ENCODE measurements at places on chromosomes 5 and 9. TPM values are rescaled to one million over a fixed set of nuclear protein-coding genes. Genes with fewer than 3 reads are reported as not detected.

DNA sequence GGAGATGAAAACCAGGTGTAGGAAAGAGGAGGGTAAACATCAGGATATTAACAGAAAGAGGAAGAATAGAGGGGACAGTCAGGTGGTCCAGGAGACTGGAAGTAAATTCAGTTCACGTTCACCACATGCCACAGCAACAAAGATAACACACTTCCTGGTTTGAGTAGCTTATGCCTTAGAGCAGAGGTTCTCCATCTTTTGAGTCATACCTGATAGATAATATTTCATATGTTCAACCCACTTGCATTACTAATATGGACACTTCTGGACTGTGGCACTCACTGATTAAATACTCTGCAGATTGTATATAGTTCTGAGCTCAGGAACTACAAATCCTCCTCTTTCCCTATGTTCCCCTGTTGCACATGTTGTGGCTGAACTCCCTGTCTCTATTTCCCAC, 179.9 kb upstream of the NR3C1 start:
- DNase-seq = no peak

DNA sequence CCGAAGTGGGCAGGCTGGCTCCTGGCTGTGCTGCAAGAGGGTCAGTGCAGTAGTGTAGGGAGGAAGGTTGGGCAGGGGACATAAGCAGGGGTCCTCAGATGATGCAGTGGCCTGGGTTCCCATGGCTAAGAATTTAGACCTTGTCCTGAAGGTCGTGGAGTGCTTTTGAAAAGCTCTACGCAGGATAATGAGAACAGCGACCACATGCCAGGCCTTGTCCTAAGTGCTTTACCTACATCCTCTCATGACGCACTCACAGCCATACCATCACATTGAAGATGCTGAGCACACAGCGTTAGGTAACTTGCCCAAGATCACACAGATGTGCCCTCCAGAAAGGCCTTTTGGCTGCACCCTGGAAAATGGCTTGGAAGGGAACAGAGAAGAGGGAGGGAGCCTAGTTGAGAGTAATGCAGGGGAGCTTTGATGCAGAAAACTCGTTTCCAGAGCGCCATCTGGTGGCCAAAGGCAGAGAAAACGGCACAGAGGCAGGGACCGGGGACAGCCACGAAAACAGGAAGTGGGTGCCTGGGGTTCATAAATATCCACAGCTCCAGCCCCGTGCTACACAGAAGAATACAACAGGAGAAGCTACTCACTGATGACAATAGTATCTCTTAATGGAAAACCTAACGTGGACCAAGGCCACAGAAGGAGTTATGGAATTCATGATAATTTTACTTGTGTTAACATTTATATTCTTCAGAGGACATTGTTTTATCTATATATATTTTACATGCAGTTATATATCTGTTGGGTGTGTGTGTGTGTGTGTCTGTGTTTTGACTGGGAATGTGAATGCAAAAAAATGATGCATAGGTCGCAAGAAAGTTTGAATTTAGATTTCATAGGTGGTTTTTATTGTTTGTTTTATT, 2.7 kb upstream of the PCDH12 start:
- DNase-seq = peak; percentile 95

DNA sequence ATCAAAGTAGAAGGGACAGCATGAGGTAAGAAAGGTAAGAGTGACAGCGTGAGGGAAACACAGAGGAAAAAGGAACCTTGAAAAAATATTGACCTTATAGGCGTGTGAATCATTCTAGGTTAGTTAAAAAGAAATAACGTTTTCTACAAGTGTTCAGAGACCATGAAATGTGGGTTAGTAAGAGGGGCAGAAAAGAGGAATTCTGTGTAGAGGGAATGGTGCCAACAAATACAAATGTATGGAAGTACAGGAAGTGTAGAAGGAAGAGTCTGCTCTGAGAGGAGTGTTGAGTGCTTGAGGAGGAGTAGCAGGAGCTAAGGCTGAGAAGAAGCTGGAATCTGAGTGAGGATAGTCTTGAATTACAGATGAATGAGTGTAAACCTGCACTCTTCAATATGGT, 418.6 kb upstream of the RIOK2 start:
- no peak for DNase-seq

- no peak for DNase-seq
Observed at GRCh38 chr5:27328480-27328879, 290.1 kb upstream of the CDH9 start.

The MARCHF11 gene
- 26.6 TPM for total RNA-seq

DNA sequence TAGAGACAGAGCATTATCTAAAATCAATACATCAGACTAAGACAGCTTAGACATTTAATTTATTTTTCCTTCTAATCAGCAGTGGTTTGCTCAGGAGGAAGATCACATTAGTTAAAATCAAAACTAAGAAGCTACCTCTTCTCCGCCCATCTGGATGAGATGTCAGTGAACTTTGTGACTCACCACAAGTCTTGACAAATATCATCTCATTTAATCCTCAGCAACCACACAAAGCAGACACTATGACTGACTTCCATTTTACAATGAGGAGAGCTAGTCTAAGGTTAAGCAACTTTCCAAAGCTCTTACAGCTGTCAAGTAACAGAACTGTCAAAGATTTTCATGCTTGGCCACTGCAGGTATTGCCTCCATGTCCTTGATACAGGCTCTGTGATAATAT, 289.5 kb downstream of the DEPDC1B start:
- no peak for DNase-seq

GRCh38 chr9:136903041-136903554, 16.8 kb downstream of the TRAF2 start:
- no peak for DNase-seq

- DNase-seq = no peak
Observed at GRCh38 chr9:114046875-114047274, 31.2 kb downstream of the AMBP start.

DNA sequence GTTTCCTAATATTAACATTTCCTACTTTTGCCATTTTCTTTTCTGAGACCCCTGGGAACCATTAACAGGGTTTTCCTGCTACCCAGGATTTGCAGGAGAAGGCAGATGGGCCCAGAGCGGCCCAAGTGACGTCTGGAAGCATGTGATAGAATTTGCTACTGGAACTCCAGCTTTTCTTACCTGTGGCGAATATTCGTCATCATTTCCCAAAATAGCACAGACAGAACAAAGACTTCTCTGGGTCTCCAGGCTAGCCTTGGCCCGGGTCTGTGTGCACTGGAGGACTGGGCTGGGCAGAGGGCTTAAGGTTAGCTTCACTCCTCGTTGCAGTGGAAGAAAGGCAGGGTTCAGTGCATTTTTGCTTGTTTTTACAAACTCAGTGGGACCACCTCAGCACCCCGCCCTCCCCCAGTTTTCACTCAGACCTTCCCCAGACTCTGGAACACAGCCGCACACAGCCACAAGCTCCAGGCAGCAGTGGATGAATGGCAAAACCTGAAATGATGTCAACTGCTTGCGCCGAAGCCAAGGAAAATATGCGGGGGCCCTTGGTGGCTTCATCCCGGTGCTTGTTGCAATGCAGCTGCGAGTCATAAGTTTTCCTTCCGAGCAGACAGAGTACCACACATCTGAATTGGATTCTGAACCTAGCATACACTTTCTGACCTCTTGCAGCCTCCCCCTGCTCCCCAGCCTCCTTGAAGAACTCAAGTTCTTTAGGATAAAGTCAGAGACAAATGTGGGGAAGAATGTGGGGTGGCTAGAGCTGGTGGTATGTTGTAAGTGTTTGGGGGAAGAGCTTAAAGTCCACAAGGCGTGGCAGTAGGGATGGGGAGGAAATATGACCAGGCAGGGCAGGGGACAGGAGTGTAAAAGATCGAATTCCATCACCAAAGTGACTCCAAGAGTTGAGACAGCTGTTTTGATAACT, 586.0 kb downstream of the CCDC171 start:
- no peak for DNase-seq

DNA sequence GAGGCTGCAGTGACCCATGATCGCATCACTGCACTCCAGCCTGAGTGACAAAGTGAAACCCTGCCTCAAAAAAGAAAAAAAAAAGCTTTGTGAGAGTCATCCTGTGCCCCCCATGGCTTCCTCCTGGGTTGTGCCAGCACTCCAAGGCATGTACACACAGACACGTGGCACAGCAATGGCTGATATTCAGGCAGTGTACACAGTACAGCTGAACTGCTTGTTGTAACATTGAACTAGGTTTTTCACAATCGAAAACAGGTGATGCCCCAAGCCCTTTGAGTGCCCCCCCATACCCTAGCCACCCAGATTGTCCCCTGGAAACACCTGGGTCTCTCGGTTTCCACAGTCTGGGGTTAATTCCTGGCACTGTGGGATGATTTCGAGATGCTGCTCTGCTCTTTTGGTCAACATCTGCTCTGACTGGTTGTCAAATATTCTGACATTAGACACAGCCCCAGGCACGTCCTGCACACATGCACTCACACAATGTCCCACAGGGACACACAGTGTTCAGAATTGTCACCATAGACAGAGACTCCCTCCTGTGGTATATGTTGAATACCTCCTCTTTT, 9.2 kb downstream of the SPINK4 start:
- DNase-seq = no peak

DNA sequence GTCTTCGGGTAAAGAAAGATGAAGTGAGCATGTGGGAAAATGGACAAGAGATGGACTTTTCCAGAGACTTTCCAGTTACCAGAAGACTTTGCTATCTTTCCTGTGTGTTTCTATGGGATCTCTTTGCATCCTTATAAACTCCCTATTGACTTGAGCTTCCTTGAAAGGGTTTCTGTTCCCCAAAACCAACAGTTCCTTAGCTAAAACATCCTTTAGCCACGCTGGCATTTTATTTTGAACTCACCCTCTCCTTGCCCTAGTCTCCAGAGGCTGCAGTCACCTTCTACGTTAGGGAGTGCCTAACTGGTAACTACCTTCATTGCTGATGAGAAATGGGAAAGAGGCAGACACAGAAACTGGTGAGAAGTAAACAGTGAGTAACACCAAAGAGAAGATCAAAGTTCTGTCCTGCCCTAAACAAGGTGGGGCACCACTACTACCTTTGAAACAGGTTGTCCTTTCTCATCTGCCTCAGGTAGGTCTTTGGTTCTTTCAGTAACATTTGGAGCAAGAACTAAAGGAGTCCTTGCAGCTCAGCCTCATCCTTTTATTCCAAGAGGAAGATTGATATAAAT, 402.9 kb downstream of the ENC1 start:
- no peak for DNase-seq

- DNase-seq = no peak
Observed at GRCh38 chr5:179427676-179428056, 82.4 kb upstream of the ADAMTS2 start.

DNA sequence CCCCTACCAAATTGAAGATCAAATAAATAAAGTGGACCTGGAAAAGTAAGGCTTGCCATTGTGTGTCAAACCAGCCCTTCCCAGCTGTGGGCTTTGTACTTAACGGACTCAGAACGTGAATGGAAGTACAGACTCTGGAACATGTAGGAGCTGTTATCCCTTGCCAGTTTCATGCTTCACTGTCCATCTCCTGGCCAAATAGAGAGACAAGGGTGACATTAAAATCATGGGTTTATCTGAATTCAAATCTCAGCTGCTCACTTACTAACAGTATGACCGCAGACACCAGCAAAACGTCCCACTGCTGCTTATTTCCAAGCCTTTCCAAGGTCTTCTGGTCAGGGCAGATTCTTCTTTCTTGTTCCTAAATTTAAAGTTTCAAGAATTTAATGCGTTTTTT, 52.2 kb downstream of the EXOSC2 start:
- DNase-seq = no peak

DNA sequence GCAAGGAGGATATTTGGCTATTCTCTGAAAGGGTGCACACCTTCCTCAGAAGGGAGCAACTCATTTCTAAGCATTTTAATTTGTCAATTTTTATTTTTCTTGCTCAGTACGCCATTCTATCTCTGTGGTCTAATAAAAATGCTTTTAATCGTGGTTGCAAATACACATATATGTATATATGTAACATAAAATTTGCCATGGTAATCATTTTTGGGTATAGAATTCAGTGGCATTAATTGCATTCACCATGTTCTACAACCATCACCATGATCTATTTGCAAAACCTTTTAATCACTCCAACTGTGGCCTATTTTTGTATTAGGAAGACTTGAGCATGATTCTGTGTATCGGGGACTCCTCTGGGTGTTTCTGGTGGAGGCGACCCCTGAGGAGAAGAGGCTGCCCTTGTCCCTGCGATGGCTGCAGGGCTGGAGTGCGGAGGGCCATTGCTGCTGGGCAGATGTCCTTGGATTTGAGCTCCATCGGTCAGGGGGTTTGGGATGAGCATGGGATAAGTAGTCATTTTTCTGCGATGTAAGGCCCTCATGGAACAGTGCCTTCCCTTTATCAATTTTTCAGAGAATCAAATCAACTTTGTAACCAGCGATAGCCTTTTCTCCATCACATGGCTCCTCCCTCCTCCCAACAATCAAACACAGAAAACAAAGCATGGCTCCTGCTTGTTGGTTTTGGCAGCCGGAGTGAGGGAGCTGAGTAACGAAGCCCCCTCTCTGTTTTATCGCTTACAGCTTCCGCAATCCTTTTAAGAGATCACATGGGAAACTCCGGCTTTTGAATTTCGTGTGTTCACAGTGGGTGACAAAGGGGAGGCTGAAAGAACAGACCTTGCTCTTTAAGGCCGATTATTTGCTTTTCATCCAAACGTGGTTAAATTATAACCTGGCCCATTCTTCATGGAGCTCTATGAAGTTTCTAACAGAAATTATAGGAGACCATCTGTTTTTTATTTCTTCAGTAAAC, 187.3 kb downstream of the TENT4A start:
- DNase-seq = no peak

DNA sequence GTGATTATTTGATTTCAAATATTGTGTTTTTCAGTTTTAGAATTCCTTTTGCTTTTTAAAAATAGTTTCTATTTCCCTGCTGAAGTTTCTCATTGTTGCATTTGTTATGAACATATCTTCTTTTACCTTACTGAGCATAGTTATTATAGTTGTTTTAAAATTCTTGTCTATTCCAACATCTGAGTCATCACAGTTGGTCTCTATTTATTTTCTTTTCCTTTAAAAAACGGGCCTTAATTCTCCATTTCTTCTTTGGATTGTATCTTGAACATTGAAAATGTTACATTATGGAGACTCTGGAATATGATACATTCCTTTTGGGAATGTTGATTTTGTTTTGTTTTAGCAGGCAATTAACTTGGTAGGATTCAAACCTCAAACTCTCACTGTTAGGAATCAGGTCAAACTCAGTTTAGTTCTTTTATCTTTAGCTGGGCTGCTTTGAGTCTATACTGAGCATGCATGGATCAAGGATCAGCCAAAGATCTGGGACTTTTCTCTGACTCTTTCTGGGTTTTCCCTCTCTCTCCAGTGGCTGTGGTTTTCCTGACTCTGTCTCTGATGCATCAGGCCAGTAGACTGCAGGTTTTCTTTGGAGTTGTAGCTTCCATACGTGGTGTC, 70.3 kb downstream of the TEK start:
- DNase-seq = no peak

GRCh38 chr5:110973510-110973909, 98.0 kb upstream of the TSLP start:
- DNase-seq = no peak

GRCh38 chr5:76715736-76716455, at the start of gene F2R:
TSS of gene F2R (plus strand) at chr5:76716126. CDS start at chr5:76716308, 182 bp downstream.
- peak; percentile 90 for DNase-seq

GRCh38 chr9:135004772-135005171, 82.7 kb upstream of the OLFM1 start:
- DNase-seq = no peak

GRCh38 chr9:121596515-121596914, 54.9 kb upstream of the DAB2IP start:
- no peak for DNase-seq
